A549 treated with AZD2906 at 1 μM for 4 hours (cell line): ENCODE measurements at places on chromosomes 4 and X. TPM values are rescaled to one million over a fixed set of nuclear protein-coding genes. Genes with fewer than 3 reads are reported as not detected.

Gene DACH2
- total RNA-seq = not detected in 5 replicates

Gene WNK3
- total RNA-seq = 0.03 to 0.11 TPM (median 0.07 TPM) in 5 replicates

Gene PTPN13
- 3.4 to 5.4 TPM (median 3.7 TPM) in 5 replicates for total RNA-seq

Gene FATE1
- total RNA-seq = 0.17 TPM in 1 of 5 replicates, not detected in the others

Gene PHF8
- total RNA-seq = 12.5 to 14.2 TPM (median 13.5 TPM) in 5 replicates

Gene KLKB1
- not detected in 5 replicates for total RNA-seq

Gene MAGEC1
- total RNA-seq = 0.03 to 0.05 TPM (median 0.03 TPM) in 5 replicates

Gene SH3TC1
- total RNA-seq = 24.2 to 27.1 TPM (median 26.7 TPM) in 5 replicates

Gene ETDB
- total RNA-seq = not detected in 5 replicates

Gene VSIG1
- 0.14 to 0.40 TPM (median 0.22 TPM) in 5 replicates for total RNA-seq

Gene HSFX2
- 0.13 to 0.18 TPM (median 0.15 TPM) in 4 of 5 replicates, not detected in the other for total RNA-seq

Gene CCDC149
- 1.4 to 1.8 TPM (median 1.5 TPM) in 5 replicates for total RNA-seq

Gene ZDHHC15
- total RNA-seq = not detected in 5 replicates

Gene TMEM31
- total RNA-seq = not detected in 5 replicates

Gene RNF175
- total RNA-seq = 0.10 TPM in 1 of 5 replicates, not detected in the others

Gene GPR78
- 0.03 to 0.06 TPM in 2 of 5 replicates, not detected in the others for total RNA-seq

Gene HDX
- 1.8 to 2.8 TPM (median 2.2 TPM) in 5 replicates for total RNA-seq

Gene PRDM5
- total RNA-seq = 3.9 to 4.9 TPM (median 4.2 TPM) in 5 replicates

Gene KIT
- total RNA-seq = 0.01 to 0.02 TPM in 2 of 5 replicates, not detected in the others

Gene RAB40AL
- total RNA-seq = 0.11 to 0.18 TPM (median 0.13 TPM) in 5 replicates

Gene HADH
- total RNA-seq = 21.8 to 24.2 TPM (median 23.7 TPM) in 5 replicates

Gene BRS3
- not detected in 5 replicates for total RNA-seq

Gene BGN
- total RNA-seq = 0.03 TPM in 1 of 5 replicates, not detected in the others

Gene TEX11
- not detected in 5 replicates for total RNA-seq

Gene DIPK2B
- total RNA-seq = not detected in 5 replicates
